ENCODE measurements at places on chromosomes 6 and 20. TPM values are rescaled to one million over a fixed set of nuclear protein-coding genes. Genes with fewer than 3 reads are reported as not detected.

PDE10A gene
- not detected for total RNA-seq

DDX43 gene
- 2.5 TPM for total RNA-seq

VPS16 gene
- 40.6 TPM for total RNA-seq

KIF25 gene
- not detected for total RNA-seq

POU3F2 gene
- not detected for total RNA-seq

NFATC2 gene
- total RNA-seq, result 32.5 TPM

GMEB2 gene
- 34.0 TPM for total RNA-seq

RAB44 gene
- 0.22 TPM for total RNA-seq

PRR18 gene
- total RNA-seq, result not detected

DEFB121 gene
- not detected for total RNA-seq

Measured in CD4-positive, alpha-beta T cell (primary cell).